ENCODE measurements at places on chromosomes 6 and 20.

DNA sequence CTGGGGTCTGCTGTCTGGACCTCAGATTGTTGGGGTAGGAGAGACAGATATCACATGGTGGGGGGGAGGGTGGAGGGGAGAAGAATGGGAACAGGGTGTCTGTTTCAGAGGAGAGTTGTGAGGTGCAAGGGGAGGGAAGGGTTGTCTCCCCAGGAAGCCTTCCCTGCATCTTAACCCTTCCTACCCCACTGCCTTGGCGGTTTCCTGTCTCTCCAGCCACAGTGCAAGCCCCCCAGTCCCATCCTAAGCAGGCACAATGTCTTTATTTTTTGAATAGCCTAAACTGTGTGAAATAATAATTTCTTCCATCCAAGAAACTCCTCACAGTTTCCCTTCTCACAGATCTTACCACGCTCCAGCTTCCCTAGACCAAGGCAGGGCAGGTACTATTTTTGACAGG is 3.5 kb downstream of the FOXP4 start:
- no peak for DNase-seq

DNA sequence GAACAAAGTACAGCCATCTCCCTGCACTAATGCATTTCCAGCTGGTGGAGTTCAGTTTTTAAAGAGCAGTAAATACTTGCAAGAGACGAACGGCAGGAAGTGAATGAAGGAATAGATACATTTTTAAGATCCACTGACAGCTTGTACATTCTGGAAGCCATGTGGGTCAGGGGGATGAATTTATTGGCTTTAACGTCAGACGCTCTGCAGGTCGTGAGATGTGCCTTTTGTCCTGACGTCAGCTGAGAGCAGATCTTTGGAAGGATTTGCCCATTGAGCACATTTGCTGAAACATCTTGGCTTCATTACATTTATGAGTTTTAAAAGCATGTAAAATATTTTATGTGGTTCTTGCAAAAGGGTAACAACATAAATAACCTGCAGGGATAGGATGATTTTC is 29.5 kb upstream of the SALL4 start:
- no peak for DNase-seq

GRCh38 chr20:12409501-12409900 is 491.8 kb downstream of the BTBD3 start:
- no peak for DNase-seq

DNA sequence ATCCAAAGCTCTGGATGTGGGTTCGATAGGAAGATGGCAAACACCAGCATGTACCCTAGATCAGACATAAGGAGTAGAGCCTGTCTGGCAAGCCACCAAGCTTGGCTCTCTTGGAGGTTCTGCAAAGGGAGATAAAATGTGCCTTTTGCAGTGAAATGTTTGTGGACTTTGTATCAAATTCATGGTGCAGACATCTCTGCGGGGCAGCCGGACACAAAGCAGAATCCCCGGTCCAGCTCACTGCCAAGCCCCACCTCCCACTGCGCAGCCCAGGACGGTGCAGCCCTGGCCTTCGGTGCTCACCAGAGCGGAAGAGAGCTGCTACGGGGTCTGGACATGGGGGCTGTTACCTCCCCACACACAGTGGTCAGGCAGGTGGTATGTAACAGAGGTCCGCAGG is 333.6 kb upstream of the JARID2 start:
- DNase-seq = no peak

DNA sequence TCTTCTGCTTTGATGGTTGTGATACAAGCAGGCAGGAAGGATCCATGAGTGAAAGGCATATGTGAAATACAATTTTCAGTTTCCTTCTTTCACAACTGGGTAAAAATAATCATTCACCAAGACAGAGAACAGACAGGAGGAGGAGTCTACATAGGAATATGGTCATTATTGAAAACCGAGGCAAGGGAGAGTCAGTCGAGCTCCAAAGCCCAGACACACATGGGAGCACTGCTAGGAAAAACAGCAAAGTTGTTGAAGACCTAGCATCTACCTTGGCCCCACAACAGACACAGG is 260.6 kb downstream of the ERMARD start:
- DNase-seq = no peak
